ENCODE measurements at places on chromosomes 16 and 17.

DNA sequence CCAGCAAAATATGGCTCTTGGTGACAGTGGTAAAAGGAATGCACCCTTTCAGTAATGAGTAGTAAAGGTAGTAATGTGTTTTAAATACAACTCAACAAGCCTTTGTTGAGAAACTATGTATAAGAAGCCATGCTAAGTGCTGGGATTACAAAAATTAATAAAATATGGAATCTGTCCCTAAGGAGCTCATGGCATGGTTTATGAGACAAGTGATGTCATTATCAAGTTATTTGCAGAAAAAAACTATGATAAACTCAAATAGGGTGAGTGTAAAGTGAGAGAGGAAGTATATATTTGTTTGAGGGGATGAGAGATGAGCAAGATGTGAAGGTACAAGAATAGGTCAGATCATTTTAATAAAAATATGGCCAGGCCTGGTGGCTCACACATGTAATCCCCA lies 76.9 kb downstream of the NF1 start:
- no peak for DNase-seq

- no peak for DNase-seq
These were observed 14.3 kb downstream of the PRCD start for GRCh38 chr17:76554131-76554530.

- DNase-seq = no peak
These were observed 34.1 kb downstream of the CUEDC1 start for GRCh38 chr17:57920916-57921703.

- DNase-seq = no peak
These were observed 13.0 kb downstream of the VEZF1 start for GRCh38 chr17:57975044-57975443.

DNA sequence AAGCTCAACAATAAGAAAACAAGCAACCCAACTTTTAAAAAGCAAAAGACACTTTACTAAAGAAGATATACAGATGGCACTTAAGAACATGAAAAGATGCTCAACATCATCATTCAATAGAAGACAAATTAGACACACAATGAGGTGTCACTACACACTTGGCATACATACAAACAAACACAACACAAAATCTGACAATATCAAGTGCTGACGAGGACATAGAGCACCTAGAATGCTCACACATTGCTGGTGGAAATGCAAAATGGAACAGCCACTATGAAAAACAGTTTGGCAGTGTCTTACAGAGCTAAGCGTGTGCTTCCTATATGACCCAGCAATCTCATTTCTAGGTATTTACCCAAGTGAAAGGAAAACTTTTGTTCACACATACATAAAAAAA lies 18.9 kb downstream of the RPRML start:
- DNase-seq = no peak

- no peak for DNase-seq
These were observed 1380.6 kb downstream of the CDH8 start for GRCh38 chr16:60655514-60656153.

GRCh38 chr16:73753931-73754330 lies 542.7 kb upstream of the PSMD7 start:
- DNase-seq = no peak

DNA sequence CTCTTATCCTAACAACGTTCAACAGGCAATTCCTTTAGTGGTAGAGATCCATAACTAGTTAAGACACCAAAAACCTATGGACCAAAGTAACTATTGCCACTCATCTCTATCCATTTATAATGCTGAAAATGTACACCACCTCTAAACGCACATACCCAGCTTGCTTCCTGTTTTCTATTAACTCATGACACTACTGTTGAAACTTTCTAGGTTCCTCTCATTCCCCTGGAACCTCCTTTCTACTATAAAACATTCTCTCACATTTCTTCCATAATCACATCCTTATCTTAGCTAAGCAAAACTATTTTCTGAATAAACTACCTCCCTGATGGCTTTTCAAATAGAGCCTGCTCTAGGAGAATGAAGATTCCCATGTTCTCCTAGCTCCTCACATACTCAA lies 42.9 kb upstream of the KSR1 start:
- DNase-seq = no peak

GRCh38 chr16:2952679-2953078 lies 11.4 kb upstream of the KREMEN2 start:
- DNase-seq = no peak

DNA sequence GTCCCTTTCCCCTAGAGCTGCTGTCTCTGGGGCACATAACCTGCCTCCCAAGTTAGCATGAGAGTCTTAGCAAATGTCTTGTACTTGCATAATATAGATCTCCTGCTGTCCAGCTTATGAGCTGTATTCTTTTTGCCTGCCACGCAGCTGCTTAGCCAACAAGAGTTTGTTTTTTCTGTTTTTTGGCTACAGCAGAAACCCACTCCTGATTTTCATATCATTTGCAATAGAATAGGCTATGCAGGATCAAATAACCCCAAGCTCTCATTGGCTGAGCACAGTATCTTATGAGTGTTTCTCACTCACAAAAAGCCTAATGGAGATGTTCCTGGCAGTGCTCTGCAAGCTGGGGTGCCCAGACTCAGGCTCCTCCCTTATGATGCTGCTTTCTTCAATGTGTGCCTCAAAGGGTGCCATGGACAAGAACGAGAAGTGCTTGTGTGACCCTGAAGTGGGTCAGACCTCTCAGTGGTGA lies 23.1 kb downstream of the B9D1 start:
- no peak for DNase-seq

GRCh38 chr17:28615260-28615940 lies 1.4 kb upstream of the RSKR start:
- no peak for DNase-seq

DNA sequence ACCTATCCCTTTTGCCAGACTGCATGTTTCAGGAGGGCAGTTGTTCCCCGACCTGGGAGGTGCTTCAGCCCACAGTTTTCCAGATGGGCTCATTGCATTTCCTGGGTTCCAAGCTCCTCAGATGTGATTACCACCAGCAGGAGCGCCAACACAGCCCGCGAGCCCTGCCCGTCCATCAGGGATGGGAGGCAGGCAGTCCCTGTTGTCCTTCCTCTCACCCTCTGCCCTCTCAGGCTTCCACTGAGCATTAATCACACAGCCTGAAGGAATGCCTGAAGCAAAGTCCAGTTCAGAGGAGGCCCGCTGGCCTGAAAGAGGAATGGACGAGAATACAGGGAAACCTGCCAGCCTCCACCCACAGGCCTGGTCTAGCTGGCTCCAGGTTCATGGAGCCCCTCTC lies 256.3 kb upstream of the SDK2 start:
- DNase-seq = no peak

- DNase-seq = no peak
These were observed 83.7 kb downstream of the N4BP1 start for GRCh38 chr16:48526058-48526957.

DNA sequence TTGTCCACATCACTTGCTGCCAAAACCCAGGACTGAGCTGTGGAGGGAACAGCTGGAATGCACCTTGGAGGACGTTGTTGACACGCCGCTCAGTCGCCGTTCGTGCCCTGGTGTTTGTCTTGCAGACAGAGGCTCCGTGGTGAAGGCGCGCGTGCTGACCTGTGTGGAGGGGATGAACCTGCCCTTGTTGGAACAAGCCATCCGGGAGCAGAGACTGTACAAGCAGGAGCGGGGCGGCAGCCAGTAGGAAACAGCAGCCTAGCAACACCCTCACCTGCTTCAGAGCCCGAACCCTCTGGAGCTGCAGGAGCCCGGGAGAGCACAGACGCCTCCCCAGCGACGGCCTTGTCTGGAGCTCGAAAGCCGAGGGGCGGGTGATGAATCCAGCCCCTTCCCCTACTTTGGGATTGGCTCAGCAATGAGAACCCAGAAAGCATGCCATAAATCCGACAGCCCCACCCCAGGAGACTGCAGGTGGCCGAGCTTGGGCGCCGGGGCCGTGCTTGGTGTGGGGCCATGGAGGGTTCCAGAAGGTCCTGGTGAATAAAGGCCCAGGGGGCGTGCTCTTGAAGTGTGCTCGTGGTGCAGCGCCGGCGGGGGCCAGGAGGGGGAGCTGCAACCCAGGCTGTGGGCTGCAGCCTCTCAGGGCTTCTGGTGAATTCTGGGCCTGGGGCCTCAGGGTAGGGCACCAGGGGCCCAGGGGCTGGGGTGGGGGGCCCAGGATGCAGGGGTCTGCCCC lies 470 bp upstream of the CDK3 start:
- peak; percentile 47 for DNase-seq

- DNase-seq = no peak
These were observed 129.3 kb upstream of the MED13 start for GRCh38 chr17:62194401-62194800.

GRCh38 chr17:35819455-35819854 lies 10.2 kb downstream of the TAF15 start:
- DNase-seq = no peak

DNA sequence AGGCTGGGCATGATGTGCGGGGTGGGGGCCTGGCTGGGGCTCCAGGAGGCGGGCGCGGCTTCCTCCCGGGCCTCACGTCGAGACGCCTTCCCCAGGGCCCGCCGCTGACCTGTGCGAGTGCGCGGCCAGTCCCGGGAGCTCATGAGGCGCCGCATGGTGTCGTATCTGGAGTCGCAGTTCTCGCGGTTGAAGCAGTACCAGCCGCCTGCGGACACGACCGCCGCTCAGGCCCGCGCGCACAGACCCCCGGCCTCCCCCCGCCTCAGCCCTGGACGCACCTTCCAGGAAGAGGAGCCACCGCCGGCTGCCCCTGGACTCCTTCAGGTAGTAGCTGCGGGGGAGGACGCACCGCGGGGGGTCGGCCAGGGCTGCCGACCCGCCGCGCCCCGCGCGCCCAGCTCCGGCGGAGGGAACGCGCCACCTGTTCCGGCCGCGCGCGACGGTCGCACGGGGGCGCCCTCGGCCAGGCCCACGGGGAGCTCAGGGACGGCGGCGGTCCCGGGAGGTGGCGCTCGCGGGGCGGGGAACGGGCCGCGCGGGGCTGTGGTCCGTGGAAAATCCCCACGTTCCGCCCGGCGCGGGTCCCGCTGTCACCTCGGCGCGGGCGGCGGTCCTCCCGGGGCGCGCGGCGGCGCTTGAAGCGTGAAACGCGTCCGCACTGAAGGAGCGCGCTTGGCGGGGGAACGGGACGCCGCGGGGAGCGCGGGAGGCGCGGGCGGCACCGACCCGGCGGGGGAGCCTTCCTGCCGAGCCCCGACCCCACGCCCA lies 1.4 kb downstream of the NOTUM start:
- DNase-seq = peak; percentile 83

- DNase-seq = no peak
These were observed 5.3 kb upstream of the RPL27 start for GRCh38 chr17:42992872-42993271.

All from T-helper 17 cell (primary cell).